ENCODE measurements at places on chromosomes 3 and 15.

GRCh38 chr3:61912158-61912557, 350.8 kb downstream of the PTPRG start:
- no peak for DNase-seq

- no peak for DNase-seq
Observed at GRCh38 chr15:72397796-72398588, at the start of gene TMEM202. TMEM202 (plus strand) TSS chr15:72398305; CDS start chr15:72398327, 22 bp downstream.

- no peak for DNase-seq
Observed at GRCh38 chr15:65829130-65829764, 37.2 kb upstream of the DENND4A start.

GRCh38 chr3:2597615-2598014, 498.9 kb downstream of the CNTN4 start:
- no peak for DNase-seq

GRCh38 chr3:126967386-126967785, 15.5 kb upstream of the PLXNA1 start:
- DNase-seq = no peak

- DNase-seq = no peak
Observed at GRCh38 chr3:1057436-1057835, 35.4 kb upstream of the CNTN6 start.

DNA sequence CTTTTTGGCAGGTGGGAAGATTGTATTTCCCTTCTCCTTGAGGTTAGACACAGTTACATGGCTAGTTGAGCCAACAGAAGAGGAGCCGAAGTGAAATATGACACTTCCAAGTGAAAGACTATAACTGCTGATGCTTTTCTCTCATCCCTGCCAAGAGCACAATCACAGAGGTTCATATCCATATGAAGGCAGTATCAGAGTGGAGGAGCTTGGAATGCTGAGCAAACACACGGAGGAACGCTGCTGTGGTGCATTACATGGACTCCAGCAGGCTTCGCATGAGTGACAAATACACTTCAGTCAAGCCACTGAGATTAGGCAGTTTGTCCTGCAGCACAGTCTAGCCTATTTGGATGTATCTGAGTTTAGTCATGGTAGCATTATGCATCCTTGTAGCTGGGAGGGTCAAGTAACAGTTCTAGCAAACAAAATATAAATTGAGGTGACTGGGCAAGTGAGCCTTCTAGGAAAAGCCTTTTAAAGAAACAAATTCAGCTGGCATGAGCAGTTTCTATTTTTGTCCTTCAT, 5.4 kb downstream of the IQCF6 start:
- no peak for DNase-seq

DNA sequence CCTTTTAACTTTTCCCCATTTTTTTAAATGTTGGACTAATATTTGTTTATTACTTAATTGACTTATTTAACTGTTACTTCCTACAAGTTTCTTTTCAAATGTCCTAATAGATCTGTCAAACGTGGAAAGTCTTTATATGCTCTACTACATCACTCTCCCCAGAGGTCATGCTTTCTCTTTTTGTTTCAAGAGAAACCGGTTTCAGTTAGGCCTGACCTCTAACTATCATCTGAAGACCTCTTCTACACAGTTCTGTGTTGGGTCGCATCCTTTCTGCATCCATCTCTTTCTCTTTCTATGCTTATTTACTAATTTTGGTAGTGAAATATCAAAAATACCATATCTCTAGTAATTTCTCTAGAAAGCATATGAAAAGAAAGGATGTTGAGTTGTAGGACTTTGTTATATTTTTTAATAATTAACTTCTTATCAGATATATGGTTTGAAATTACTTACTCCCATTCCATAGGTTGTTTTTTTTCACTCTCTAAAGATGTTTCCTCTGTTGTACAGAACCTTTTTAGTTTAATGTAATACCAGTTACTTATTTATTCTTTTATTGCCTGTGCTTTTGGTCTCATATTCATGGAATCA, 781.2 kb upstream of the ARPP21 start:
- no peak for DNase-seq

DNA sequence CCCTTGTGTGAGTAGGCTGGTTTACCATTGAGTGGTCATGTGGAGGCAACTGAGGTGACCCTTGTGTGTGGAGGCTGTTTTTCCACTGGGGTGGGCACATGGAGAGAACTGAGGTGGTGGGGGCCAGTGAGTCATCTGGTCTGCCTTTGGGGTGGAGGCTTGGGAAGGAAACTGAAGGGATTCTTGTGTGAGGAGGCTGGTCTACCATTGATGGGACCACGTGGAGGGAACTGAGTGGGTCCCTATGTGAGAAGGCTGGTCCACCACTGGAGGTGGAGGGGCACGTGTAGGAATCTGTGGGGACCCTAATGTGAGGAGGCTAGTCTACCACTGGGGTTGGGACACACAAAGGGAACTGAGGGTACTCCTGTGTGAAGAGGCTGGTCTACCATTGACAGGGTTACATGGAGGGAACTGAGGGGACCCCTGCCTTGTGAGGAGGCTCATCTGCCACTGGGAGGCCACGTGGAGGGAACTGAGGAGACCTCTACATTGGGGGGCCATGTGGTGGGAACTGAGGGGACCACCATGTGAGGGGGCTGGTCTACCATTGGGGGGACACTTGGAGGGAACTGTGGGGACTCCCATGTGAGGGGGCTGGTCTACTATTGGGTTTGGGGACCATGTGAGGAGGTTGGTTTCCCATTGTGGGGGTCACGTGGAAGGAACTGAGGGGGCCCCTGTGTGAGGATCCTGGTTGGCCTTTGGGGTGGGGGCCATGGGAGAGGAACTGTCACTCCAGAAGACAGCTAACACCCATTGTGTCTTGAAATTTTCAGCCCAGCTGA, 164.5 kb downstream of the WNT7A start:
- DNase-seq = no peak

DNA sequence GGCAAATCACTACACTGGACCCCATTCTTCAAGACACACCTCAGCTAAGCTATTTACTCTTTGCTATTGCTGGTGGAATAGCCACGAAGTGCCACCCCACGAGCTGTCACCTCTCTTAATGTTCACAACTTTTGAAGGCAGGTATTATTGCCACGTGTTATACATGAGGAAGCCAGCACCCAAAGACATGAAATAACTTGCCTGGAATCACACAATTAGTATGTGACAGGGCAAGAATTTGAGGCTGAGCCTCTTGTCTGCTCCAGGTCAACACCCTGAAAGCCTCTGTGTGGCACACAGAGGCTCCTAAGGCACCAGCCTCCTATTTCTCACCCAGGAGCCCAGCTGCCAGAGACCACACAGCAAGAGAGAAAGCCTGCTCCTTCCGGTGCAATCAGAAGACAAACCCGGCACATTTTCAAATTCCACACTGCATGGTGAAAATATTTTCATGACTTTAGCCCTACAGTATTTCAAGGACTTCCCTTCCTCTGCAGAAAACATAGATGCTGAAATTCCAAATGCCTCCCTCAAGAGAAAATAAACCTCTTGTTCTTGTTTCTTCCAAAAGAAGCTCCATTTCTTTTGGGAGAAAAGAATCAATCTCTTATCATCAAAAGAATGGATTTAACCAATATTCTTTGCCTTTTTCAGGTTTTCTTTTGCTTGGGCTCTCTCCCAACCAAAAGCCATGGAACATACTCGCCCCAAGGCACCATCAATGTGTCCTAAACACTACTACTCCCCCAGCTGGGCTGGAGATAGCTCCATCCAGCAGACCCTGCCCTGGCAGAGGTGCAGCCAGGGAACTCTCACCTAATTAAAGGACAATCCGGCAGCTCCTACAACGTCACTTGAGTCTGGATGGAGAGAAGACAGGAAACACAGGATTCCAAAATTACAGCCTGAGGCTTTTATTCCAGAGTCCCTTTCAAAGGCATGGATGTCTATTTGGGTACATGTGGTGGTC, 84.7 kb upstream of the THBS1 start:
- DNase-seq = no peak

All from stimulated activated CD4-positive, alpha-beta T cell treated with anti-CD3 and anti-CD28 coated beads, Interleukin-12 subunit alpha, Interleukin-12 subunit beta, amount 100 ng/mL, for 4 hours (primary cell).